ENCODE measurements at places on chromosomes 4 and X.

GRCh38 chrX:4936315-4936714 lies 1222.9 kb upstream of the PRKX start:
- DNase-seq = no peak

- no peak for DNase-seq
These were observed 277.3 kb upstream of the TRPC5 start for GRCh38 chrX:112359906-112360305.

DNA sequence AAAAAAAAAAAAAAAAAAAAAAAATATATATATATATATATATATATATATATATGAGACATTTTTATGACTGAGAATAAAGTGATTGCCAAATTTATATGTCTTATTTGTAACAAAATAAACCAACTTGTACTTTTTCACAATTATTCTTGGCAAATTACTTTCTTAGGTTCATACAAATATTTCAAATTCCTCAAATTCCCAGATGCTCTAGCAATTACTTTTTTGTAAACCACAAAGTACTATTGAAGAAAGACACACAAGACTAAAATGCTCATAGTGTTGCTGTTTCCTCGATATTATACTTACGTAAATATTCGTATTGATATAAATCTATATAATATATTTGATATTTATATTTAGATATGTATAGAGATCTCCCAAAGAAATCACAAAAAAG lies 390.0 kb downstream of the FAT4 start:
- DNase-seq = peak; percentile 31

GRCh38 chr4:38177641-38178391 lies 217.6 kb downstream of the PTTG2 start:
- peak; percentile 61 for DNase-seq

DNA sequence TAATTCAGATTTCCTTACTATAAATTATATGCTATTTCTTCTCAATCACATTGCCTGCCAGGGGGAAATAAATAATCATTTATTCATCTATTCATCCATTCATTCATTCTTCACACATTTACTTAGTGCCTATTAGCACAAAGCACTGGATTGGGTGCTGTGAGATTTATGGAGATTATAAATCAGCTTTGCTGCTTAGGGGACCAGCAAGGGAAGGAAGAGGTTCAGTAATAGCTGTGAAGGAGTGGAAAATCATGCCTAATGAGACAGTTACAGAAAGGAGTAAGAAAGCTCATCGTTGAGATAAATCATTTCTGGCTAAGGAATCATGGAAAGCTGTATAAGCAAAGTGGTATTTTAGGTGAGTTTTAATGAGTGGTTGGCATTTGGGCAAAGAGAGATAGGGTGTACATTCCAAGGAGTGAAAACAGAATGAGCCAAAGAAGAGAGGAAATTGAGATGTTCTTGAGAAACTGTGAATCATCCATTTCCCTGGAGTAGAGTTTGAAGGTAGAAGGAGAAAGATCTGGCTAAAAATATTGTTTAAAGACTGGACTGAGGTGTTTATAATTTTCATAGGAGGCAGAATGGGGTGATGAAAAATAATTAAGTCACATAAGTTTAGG lies 9.6 kb downstream of the ARSJ start:
- DNase-seq = peak; percentile 55

- DNase-seq = peak; percentile 96
These were observed 128.2 kb downstream of the C4orf51 start for GRCh38 chr4:145808021-145808650.

DNA sequence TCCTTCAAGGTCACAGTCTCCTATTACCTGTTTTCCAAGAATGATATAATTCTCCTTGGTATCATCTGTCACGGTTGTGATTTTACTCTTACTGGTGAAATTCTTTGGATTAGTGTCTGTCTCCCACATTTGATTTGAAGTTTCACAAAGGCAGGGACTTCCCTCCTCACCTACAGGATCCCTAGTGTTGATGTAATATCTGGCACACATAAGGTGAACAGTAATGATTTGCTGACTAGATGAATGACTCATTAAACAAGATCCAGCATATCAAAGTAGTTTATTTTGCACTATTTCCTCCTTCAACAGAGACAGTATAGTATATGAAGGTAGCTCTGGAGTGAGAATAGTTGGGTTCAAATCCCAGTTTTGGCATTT lies 135.3 kb upstream of the IL1RAPL2 start:
- DNase-seq = no peak

GRCh38 chr4:47686294-47686872 lies 151.5 kb downstream of the CORIN start:
- DNase-seq = peak; percentile 58

- no peak for DNase-seq
These were observed 374.8 kb downstream of the GPAT3 start for GRCh38 chr4:83910693-83911092.

All from fibroblast of mammary gland (primary cell).